ENCODE measurements at places on chromosomes 11 and 22. TPM values are rescaled to one million over a fixed set of nuclear protein-coding genes. Genes with fewer than 3 reads are reported as not detected.

DNA sequence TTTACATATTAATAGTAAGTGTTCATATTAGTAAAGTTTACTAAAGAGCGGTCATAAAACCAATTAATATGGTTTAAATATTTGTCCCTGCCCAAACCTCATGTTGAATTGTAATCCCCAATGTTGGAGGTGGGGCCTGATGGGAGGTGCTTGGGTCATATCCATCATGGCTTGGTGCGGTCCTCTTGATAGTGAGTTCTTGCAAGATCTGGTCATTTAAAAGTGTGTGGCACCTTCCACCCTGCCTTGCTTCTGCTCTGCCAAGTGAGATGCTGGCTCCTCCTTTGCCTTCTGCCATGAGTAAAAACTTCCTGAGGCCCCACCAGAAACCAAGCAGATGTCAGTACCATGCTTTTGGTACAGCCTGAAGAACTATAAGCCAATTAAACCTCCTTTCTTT, 54.8 kb upstream of the OLFML1 start:
- no peak for DNase-seq
- no peaks in the 10 kb centered on the region for H3K27me3 ChIP-seq
- no peak overlapping the region for H3K4me3 ChIP-seq
- H3K4me1 ChIP-seq: peaks cover under 1% of the 10 kb centered on the region
- H3K27ac ChIP-seq: no peak overlapping the region
- no peaks in the 10 kb centered on the region for H3K36me3 ChIP-seq

GRCh38 chr11:115941044-115941443, 436.8 kb upstream of the CADM1 start:
- no peaks in the 10 kb centered on the region for H3K4me1 ChIP-seq
- no peak overlapping the region for H3K4me3 ChIP-seq
- no peak for DNase-seq
- H3K36me3 ChIP-seq: no peaks in the 10 kb centered on the region

- H3K4me1 ChIP-seq: peaks cover 35% of the 10 kb centered on the region
- H3K27ac ChIP-seq: no peak overlapping the region
- no peak overlapping the region for H3K4me3 ChIP-seq
- no peaks in the 10 kb centered on the region for H3K36me3 ChIP-seq
- no peak for DNase-seq
- H3K27me3 ChIP-seq: no peaks in the 10 kb centered on the region
These were observed 9.0 kb upstream of the MALAT1 start for GRCh38 chr11:65489706-65490320.

DNA sequence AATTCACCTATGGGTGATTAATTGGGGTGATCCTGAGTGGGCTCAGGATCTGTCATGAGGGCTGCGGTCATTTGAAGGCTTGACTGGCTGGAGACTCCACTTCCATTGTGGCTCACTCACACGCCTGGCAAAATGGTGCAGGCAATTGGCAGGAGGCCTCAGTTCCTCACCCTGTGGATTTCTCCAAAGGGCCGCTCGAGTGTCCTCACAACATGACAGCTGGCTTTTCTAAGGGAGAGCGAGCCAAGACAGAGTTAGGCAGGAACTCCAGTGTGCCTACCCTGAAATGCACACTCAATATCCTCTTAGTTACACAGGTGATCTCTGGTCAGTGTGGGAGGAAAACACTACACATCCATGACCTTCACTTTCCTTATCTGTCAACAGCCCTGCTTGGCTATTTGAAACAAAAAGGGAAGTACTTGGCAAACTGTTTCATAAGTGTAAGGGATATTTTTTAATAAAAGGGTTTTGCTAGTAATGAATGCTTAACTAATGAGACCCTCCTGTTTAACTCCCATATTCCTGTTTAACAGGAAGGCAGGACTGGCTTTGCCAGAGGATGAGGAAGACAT, 25.7 kb downstream of the OSBP2 start:
- no peaks in the 10 kb centered on the region for H3K27me3 ChIP-seq
- no peak overlapping the region for H3K4me3 ChIP-seq
- DNase-seq: no peak

DNA sequence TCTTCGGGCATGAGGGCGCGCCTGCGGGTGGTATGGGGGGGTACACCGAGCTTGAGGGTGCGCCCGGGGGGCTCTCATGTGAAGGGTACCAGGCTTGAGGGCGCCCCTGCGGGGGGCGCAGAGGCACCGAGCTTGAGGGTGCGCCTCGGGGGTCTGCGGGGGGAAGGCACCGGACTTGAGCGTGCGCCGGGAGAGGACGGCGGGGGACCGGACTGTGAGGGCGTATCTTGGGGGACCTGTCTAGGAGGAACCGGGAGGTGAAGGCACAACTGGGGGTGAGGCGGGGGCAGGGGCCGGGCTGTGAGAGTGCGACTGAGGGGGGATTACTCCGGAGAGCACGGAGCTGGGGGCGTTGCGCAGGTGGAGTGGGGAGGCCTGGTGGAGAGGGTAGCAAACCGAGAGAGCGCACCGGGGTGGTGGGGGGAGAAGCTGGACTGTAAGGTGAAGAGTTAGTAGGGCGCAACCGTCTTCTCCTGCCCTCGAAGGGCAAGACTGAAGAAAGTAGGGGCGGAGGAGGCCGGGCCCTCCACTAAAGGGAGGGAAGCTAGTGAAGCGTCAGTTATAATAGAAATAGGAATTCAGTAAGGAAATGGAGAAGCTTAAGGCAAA, 1.1 kb upstream of the DDX6 start:
- peak overlapping the region; percentile 100 for H3K4me3 ChIP-seq
- peaks cover 9% of the 10 kb centered on the region for H3K36me3 ChIP-seq
- H3K27ac ChIP-seq: peak overlapping the region; percentile 99
- peak; percentile 37 for DNase-seq
- H3K4me1 ChIP-seq: peaks cover 11% of the 10 kb centered on the region

DNA sequence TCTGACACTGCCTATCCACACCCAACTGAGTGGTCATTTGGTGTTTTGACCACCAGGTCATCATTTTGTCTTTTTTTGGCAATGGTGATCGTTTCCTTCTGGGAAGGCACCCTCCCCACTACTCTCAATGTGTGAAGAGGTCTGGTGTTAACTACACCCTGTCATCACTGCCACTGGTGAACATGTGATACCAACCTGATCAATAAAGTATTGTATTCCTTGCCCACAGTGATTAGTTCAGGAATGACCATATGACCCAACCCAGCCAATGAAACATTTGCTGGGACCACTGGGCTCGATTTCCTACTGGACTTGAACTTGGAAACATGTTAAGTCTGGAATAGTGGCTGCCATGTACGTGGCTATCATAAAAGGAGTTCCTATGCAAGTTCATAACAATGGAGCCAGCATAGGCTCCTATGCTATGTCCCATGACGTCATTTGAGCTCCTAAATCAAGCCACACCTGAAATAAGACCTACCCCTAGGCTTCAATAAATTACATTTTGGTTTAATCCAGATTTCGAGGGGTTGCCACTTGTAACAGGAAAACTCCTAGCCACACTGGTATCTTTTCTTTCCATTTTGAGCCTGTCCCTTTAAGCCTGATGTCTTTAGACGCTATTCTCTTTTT, 51.1 kb downstream of the CHST1 start:
- no peak for DNase-seq
- no peaks in the 10 kb centered on the region for H3K36me3 ChIP-seq
- H3K27ac ChIP-seq: no peak overlapping the region
- H3K27me3 ChIP-seq: peaks cover 34% of the 10 kb centered on the region
- no peaks in the 10 kb centered on the region for H3K4me1 ChIP-seq

GRCh38 chr11:83695046-83695445, 408.9 kb upstream of the CCDC90B start:
- DNase-seq: no peak
- H3K27me3 ChIP-seq: peaks cover 11% of the 10 kb centered on the region
- no peak overlapping the region for H3K4me3 ChIP-seq
- no peaks in the 10 kb centered on the region for H3K4me1 ChIP-seq

- no peak overlapping the region for H3K4me3 ChIP-seq
- H3K36me3 ChIP-seq: no peaks in the 10 kb centered on the region
- no peak for DNase-seq
- no peaks in the 10 kb centered on the region for H3K27me3 ChIP-seq
- no peak overlapping the region for H3K27ac ChIP-seq
These were observed 93.1 kb downstream of the CWC15 start for GRCh38 chr11:94880216-94880615.

DNA sequence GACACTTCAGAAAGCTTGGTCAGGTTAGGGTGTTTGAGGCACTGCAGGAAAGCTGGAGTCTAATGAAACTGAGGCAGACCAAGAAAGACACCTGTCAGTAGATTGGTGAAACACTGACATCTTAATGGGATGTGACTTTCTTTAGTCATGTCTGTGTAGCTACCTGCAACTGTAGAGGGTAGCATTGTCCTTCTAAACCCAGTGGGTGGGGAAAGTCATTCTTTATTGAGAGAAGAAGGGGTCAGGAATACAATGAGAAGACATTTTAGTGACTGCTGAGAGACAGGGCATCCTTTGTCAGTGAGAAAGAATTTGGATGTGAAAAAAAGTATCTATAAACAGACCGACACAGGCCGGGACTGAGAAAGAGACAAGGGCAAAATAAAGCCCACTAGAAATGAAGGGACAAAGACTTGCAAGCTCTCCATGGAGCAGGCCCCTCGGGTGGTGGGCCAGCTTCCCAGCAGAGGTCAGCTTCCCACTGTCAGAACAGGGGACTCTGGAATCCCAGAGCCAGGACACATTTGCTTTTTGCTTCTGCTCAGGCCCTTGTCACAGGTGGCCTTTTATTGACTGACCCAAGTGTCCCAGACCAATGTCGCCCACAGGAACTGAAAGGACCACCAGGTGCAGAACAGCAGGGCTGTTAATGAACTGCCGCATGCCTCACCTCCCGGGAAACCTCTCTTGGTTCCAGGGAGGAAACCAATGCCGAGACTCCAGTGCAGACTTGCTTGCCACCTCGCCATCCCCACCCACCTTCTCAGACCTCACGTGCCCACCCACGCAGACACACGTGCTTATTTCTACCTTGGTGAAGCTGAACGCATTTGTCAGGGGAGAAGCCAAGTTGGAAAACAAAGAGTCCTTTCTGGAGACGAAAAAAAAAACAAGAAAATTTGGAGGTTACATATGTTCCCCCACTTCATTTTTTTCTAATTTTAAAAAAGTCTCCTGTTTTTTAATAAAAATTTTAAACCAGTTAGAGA, 212.8 kb downstream of the TENM4 start:
- H3K27ac ChIP-seq: no peak overlapping the region
- H3K27me3 ChIP-seq: peaks cover 15% of the 10 kb centered on the region
- no peaks in the 10 kb centered on the region for H3K36me3 ChIP-seq
- H3K4me1 ChIP-seq: no peaks in the 10 kb centered on the region

DNA sequence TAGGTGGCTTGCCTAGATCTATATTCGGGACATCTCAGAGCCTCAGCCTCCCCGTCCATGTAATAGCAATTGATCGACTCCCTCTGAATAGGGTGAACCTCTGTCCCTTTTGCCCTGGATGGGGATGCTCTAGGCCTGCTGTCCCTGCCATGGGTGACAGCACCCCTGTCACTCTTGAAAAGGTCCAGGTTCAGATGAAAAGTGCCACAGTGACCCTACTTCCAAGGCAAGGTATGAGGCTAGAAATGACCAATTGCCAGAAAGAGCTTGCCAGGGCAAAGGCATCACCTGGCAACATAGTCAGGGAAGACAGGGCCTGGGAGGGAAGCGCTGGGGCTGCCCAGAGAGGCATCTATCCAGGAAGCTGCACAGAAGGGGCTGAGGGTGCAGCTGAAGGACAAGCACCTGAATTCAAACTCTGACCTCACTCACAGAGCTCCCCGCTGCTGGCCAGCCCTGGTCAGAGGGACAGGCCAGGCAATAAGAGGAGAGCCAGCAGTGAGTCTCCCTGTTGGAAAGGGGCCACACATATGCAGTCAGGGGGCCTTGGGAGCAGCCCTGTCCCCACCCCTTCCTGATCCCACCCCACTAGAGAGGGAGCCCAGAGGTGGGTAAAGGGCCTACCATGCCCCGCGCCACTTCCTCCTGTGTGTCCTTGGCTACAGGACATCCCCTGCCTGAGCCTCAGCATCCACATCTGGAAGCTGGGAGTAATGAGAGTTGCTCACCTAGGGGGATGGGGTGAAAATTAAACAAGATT, 9.0 kb upstream of the APOBEC3A start:
- no peak overlapping the region for H3K4me3 ChIP-seq
- no peak for DNase-seq
- no peaks in the 10 kb centered on the region for H3K36me3 ChIP-seq
- H3K4me1 ChIP-seq: peaks cover 15% of the 10 kb centered on the region

DNA sequence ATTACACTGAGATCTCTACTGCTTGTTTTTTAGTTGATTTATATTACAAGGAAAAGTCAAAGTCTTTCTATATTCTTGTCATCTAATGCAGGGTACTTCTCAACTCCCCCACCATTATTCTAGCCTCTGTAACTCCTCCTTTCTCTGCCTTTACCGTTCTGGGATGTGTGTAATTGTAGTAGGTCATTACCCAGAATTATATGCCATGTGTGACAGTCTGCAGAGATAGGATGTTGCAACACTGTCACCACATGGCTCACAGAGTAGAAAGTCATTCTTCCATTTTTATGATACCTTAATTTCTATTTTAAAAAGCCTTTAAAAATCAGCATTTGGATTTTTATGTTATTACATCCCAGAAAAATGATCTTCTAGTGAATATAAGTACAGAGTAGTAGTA, 32.7 kb downstream of the ZNF143 start:
- no peaks in the 10 kb centered on the region for H3K27me3 ChIP-seq
- no peak overlapping the region for H3K4me3 ChIP-seq
- H3K36me3 ChIP-seq: peaks cover 83% of the 10 kb centered on the region
- no peaks in the 10 kb centered on the region for H3K4me1 ChIP-seq
- no peak for DNase-seq
- no peak overlapping the region for H3K27ac ChIP-seq

GRCh38 chr11:64918017-64918416, 1.0 kb upstream of the ATG2A start:
- no peaks in the 10 kb centered on the region for H3K27me3 ChIP-seq
- H3K4me3 ChIP-seq: peak overlapping the region; percentile 90
- peak overlapping the region; percentile 93 for H3K27ac ChIP-seq
- H3K4me1 ChIP-seq: peaks cover 39% of the 10 kb centered on the region

- DNase-seq: no peak
- H3K27ac ChIP-seq: no peak overlapping the region
- H3K4me3 ChIP-seq: no peak overlapping the region
- H3K36me3 ChIP-seq: no peaks in the 10 kb centered on the region
These were observed 448.3 kb upstream of the DDI1 start for GRCh38 chr11:103587901-103588788.

- no peak for DNase-seq
- H3K4me3 ChIP-seq: no peak overlapping the region
- no peaks in the 10 kb centered on the region for H3K4me1 ChIP-seq
- no peak overlapping the region for H3K27ac ChIP-seq
- peaks cover 45% of the 10 kb centered on the region for H3K36me3 ChIP-seq
- no peaks in the 10 kb centered on the region for H3K27me3 ChIP-seq
These were observed 21.5 kb downstream of the UEVLD start for GRCh38 chr11:18567081-18567480.

DNA sequence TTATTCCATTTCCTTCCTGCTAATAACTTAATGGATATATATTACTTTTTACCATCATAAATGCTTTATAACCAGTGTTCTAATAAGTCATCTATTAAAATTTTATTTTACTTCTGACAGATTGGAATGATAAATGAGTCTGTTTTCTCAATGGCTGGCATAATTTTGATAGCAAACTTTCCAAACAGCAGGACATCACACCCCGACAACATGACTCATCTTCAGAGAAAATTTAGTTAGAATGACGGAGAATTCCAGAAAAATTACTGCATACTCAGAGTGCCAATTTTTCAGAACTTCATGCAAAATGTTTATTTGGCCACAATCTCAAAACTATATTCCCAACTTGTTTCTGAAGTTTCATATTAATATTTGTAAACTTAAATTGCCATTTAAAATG, 174.4 kb downstream of the SWAP70 start:
- peaks cover 6% of the 10 kb centered on the region for H3K36me3 ChIP-seq
- H3K27ac ChIP-seq: no peak overlapping the region
- no peaks in the 10 kb centered on the region for H3K27me3 ChIP-seq
- H3K4me3 ChIP-seq: no peak overlapping the region

The DENND5A gene
- 119 TPM for total RNA-seq

The TSKU gene
- total RNA-seq: not detected

The SPTBN2 gene
- 0.62 TPM for total RNA-seq

The MPZL3 gene
- 12.6 TPM for total RNA-seq

Measured in naive thymus-derived CD8-positive, alpha-beta T cell (primary cell).